ENCODE measurements at places on chromosomes 13 and 19. TPM values are rescaled to one million over a fixed set of nuclear protein-coding genes. Genes with fewer than 3 reads are reported as not detected.

- no peak for DNase-seq
These were observed 68.2 kb downstream of the LMO7 start for GRCh38 chr13:75704194-75704926.

GRCh38 chr19:9296336-9296735, 13.3 kb downstream of the ZNF699 start:
- DNase-seq: no peak

DNA sequence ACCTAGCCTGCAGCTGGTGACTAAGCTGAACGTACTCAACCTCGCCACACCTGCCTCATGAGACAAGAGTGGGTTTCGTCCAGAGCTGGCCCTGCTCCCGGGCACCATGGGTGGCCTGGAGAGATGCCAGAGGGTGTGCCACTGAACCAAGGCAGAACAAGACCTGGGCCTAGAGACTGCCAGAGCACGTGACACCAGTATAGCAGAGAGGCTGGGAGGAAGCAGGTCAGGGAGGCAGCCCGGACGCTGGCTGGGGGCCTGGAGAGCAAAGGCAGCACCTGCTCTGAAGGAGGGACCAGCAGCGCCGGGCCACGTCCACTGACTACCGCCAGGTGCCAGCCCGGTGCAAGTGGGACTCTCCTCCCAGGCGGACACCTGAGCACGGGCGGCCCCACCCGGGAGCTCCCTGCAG, 7.3 kb upstream of the C13orf46 start:
- DNase-seq: no peak

The CD70 gene
- 3.7 TPM for total RNA-seq

The CLEC17A gene
- 0.26 TPM for total RNA-seq

DNA sequence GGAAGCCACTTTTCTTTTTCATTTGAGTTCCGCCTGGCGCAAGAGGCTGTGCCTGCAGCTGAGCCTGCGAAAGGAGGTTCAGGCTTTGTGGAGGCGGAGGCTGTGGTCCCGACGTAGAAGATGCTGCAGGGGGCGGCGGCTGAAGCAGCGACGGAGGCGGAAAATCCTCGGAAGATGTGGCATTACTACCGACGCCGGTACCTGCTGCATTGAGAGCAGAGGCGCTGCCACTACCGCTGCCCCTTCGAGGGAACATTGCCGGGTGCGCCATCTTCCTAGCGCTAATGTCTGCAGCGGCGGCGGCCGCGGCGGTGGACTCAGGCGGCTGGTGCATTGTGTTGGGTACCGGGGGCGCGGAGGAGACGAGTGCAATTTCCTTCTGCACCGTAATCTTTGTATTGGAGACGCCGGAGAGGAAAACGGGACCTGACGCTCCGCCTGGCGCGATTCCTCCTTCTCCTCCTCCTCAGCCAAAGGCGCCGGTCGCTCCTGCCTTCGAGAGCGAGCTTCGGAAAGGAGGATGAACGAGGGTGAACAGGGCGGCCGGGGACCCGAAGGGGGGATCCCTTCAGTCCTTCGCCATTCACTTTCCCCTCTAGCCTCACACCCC, at the start of gene TSC22D1:
TSC22D1 (minus strand) TSS at position 590 of the 610 bp plus-strand sequence; CDS start at position 334, 256 bp downstream.
- peak; percentile 62 for DNase-seq

DNA sequence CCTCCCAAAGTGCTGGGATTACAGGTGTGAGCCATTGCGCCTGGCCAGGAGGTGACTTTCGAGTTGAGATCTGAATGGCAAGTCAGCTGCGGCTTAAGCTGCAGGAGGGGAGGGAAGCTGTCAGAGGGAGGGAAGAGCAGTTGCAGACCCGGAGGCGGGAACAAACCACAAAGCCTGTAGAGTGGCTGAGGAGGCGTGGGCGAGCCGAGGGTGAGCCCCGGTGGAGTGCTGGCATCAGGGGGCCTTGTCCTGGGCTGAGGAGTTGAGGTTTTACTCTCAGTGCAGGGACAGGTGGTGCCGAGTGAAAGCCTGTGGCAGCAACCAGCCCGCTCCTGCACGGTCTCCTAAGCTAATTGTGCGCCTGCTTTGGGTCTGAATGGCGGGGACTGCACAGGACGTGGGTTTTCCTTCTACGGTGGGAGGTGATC, 24.2 kb downstream of the PPP1R37 start:
- peak; percentile 81 for DNase-seq

DNA sequence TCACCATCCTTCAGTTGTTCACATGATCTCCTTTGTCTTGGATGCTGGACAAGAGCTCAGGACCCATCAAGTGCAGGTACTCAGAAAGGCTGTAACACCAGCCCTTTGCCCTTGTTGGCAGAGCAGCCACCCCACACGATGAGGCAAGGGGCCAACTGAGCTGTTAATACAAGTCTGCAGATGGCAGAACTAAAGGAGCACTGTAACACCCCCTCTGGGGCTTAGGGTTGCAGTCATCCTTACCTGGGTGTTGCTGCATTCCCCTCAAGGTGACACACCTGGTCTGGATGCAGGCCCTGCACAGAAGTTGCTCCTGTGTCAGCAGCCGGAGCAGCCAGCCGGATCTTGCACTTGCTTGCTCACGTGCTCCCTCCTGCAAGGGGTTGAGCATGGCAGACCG, 52.0 kb downstream of the STARD13 start:
- no peak for DNase-seq

DNA sequence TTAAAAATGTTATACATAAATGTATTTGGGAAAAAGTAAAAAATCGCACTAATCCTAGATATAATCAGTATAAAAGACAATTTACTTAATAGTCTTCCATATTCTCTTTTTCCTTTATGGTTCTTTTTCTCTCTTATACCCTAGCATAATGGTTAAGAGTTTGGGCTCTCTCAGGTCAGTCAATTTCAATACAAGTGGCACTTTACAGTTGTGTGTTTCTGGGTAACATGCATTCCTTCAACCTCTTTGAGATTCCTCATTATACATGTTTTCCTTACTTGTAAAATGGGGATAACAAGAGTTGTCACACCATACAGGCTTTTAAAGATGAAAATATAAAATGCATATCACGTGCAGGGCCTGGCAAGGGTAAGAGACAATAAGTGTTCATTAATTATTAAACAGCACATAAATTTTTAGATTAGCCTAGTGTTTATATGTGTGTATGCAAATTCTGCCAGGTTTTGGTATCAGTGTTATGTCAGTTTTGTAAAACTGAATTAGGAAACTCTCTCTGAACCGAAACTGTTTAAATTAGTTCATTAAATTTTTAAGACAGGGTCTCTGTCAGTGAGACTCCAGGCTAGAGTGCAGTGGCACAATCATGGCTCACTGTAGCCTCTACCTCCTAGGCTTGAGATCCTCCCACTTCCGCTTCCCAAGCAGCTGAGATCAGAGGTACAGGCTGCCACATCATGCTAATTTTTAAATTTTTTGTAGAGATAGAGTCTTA, 49.8 kb downstream of the ELF1 start:
- peak; percentile 68 for DNase-seq

The ZNF579 gene
- total RNA-seq: 6.1 TPM

GRCh38 chr19:18514800-18515682, 6.8 kb downstream of the ELL start:
- no peak for DNase-seq

The KASH5 gene
- total RNA-seq: 3.2 TPM

Measured in activated naive CD4-positive, alpha-beta T cell treated with anti-CD3 and anti-CD28 coated beads for 36 hours (primary cell).